Urothelium cell line (cell line): ENCODE measurements at places on chromosomes 4 and X.

DNA sequence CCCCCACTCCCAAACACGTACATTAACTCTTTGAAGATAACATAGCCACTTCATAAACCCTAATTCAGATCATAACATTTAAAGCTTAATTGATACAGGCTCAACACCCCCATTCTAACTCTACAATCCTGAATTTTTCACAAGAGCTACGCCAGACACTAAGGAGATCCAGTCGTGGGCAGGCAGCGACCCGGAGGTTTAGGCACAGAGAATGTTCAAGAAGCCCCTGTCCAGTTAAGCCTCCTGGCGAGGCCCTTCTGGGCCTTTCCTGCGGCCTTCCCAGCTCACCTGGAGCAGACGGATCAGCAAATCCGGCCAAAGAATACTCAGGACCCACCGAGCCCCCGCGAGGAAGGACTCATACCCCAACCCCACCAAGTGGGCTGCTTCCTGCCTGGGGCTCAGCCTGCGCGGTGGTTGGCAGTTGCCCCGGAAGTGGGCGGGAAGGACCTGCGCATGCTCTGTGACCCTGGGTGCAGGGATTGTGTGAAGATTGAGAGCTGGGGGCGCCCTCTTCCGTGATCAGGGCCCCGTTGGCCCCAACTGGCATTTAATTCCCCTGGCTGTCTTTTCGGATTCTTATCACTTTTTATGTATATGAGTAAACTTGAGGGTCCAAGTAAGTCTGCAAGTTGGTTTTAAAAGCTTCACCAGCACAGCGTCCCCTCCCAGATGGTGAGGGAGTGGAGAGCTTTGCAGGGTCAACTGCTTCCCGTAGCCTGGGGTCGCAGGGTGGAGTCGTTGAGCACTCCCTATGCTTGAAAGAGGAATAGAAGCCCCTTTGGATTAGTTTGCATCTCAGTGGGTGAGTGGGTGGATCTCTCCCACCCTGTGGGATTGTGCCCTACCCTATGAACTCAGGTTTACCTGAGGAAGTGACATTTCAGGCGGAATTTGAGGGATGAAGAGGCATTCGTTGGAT lies at the start of gene TRIM61:
Gene TRIM61, minus strand, starts transcription at position 415 of the 922 bp plus-strand sequence. CDS start 7,655 bp downstream, outside the sequence.
- no peak for DNase-seq

GRCh38 chr4:41236032-41236431 lies 20.7 kb upstream of the UCHL1 start:
- no peak for DNase-seq

DNA sequence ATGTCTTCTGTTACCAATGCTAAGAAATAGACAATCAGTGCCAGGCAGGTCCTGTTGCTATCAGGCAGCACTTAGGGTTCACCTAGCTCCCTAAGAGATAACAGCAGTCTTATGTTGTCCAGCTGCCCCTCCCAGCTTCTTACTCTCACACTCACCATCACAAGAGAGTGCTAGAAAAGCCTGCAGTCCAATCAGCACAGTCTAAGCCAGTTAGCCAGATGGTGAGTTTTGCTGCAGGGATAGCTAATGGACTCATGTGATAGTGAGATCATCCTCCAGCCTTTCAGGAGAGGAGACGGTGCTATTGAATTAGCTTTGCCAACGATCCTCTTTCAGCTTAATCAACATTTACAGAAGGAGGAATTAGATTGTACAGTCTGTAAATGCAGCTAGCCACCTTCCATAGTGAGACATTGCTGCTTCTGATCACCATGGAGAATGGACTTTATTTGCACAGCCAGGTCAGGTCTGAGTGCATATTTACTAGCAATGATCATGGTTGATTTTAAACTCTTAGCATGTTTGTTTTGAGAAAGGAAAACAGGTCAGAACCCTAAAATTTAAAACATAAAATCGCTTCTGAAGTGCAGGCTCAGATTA lies 438.3 kb downstream of the CENPC start:
- DNase-seq: no peak

DNA sequence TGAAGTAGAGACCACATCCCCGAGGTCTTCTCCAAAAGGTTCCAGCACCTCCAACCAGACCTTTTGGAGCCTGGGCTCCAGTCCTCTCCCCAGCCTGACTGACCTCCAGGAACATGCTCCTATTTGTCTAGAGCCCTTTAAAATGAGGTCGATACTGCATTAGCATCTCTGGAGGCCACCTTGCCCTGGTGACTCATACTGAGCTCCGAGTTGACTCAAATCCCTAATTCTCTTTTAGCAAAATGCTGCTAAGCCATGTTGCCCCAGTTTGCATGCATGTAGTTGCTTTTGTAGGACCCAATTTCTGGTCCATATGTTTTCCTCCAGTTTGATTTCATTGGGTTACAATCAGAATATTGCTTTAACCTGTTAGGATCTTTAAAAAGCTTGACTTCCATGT lies 43.5 kb upstream of the CITED1 start:
- DNase-seq: no peak

GRCh38 chr4:80202741-80203553 lies 5.6 kb downstream of the PRDM8 start:
- DNase-seq: no peak

DNA sequence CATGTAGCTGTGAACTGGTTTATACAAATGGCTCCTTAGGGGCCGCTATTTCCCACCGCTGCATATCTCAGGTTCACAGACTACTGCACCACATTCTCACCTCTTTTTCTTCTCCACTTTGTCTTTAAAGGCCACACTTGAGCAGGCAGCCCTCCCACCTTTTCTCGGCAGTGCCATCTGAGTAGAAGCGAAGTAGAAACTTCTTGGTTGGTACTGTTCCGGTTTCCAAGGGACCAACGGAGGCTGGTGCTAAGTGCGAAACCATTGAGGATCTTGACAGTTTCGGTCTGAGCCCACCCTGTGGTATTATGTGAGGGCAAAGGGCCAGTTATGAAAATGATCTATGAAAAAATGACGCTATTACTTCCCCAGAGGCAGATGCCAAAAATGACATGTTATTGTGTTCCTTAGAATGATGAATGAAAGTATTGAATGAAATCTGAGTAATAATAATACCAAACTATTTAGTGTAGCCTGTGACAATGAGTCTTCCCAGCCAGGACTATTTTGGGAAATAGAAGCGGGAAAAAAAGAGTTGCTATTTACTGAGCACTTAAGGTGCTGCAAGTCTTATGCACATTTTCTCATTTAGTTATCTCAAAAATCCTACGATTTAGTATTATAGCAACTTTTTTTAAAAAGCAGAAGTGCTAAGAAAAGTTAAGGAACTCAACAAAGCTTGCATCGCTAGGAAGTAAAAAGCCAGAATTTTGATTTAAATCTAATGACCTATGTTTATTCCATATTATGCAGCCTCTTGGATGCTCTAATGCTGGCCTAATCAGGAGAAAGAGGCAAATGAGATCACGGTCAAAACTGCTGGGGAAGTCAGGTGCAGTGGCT lies 29.6 kb upstream of the CHRNA9 start:
- no peak for DNase-seq
